Effector memory CD4-positive, alpha-beta T cell (primary cell): ENCODE measurements at places on chromosomes 6 and 20.

GRCh38 chr20:64071341-64072332, 7.7 kb downstream of the RGS19 start:
- no peak for DNase-seq

GRCh38 chr6:79666634-79667033, 35.5 kb downstream of the SH3BGRL2 start:
- DNase-seq = no peak

GRCh38 chr6:122666418-122666817, 56.2 kb downstream of the PKIB start:
- no peak for DNase-seq

DNA sequence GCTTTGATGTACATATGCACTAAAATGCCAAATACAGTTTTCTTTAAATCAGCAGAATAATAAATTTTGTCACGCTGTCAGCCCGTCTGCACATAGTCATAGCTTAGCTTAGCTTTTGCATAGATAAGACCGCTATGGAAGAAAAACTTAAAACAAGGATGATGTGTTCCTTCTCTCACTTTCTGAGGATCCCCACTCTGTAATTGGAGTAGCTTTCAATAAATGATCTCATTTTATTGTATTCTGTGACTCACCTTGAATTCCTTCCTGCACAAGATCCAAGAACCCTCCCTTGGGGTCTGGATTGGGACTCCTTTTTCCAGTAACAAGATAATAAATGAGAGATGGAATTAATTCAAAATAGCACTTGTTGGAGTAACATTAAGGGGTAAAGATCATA, 186.2 kb downstream of the CDH26 start:
- no peak for DNase-seq

DNA sequence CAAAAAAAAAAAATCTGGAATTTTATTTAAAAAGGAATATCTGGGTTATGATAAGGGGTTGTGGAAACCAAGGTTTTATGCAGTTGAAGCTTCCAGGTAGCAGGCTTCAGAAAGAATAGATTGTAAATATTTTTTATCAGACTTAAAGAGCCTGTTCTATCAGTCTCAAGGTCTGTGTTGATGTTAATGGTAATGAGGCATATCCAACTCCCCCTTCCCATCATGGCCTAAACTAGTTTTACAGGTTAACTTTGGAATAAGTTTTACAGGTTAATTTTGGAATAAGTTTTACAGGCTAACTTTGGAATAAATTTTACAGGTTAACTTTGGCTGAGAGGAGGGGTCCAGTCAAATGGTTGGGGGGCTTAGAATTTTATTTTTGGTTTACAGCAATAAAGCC, 92.4 kb downstream of the CD24 start:
- no peak for DNase-seq

GRCh38 chr20:43691928-43692524, 25.1 kb downstream of the MYBL2 start:
- no peak for DNase-seq

DNA sequence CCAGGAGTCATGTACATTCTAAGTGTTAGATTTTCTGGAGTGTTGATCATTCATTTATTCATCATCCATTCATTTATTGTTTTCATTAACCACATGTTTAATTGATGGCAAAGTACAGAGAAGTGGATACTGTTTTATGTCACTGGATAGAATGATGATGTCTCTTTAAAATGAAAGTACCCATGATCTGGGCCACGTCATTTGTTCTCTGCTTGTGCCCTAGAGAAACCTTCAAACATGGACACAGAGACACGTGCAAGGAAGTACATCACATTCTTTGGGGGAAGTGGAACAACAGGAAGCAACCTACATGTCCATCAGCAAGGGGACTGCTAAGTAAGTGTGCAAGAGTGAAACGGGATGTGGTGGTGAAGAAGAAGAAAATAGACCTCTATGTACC, 75.8 kb upstream of the TSHZ2 start:
- no peak for DNase-seq

DNA sequence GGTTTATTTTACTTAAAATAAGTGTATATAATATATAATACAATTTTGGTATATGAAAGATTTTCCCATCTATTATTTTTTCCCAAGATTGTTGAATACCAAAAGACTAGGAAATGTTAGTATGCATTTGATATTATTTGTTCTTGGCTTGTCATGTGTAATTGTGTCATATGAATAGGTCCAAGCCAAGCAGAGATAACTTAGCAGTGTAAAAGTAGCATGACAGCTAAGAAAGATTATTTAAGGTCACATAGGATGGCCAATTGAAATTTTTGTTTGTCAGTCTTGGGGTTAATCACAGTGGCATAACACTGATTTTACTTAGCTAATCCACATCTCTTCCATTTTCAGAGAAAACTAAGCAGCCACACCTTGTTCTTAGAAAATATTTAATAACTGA, 38.8 kb upstream of the RSPO3 start:
- DNase-seq = no peak

- DNase-seq = no peak
These were observed 50.7 kb downstream of the PPP1R3G start for GRCh38 chr6:5135788-5136376.

- no peak for DNase-seq
These were observed 441.4 kb downstream of the BCKDHB start for GRCh38 chr6:80547827-80548226.

DNA sequence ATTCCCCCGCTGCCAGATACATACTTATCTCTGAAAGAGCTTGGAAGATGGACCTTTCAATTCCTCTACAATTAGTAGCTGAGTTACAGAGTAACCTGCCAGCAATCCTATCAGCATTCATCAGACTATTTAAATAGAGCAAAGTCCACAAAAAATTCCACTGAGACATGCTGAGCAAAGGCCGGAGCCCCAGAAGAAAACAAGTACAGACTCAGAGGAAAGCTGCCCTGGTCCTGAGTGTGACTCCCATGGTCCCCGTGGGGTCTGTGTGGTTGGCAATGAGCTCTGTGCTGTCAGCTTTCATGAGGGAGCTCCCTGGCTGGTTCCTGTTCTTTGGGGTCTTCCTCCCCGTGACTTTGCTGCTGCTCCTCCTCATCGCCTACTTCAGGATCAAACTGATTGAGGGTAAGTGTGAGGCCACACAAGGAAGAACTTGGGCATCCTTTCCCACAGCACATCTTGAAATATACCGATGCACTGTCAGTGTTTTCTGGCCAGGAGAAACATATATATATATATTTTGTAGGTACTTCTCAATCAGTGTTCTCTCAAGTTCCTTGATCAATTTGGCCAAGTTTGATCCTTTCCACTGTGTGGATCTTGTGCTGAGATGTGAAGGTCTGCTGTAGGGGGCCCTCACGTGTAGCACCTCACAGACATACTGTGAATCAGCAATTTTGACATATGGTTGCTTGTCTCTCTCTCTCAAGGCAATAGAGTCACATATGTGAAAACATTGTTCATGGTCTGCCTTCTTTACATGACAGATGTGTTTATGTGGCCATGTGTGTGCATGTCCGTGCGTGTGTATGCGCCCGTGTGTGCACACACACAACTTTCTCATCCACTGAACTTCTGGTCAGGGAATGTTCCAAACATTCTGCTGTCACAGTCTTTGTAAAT, at the start of gene SMLR1:
SMLR1 (plus strand) TSS at position 160 of the 903 bp plus-strand sequence; CDS start at position 168, 8 bp downstream.
- no peak for DNase-seq

DNA sequence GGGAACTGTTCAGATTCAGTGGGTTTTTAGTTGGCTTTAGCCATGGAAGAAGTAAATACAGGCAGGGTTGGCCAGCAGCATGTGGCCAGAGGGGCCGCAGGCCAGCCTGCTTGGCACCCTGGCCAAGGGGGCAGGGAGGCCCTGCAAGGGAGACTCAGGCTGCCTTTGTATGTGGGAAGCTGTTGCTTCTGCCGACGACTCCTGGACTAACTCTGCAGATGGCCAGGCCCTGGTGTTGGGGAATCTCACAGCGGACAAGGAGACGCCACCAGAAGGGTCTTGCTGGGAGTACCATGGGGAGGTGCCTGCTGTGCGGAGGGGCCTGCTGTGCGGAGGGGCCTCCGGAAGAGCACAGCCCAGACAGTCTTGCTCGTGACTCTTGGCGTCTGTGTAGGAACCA, 25.2 kb downstream of the PYGB start:
- no peak for DNase-seq

- peak; percentile 80 for DNase-seq
These were observed at the start of gene ITCH for GRCh38 chr20:34363062-34363464. Gene ITCH, plus strand, starts transcription at chr20:34363273. Its CDS starts 30,539 bp downstream, at chr20:34393812.

- DNase-seq = no peak
These were observed 55.2 kb upstream of the BEND6 start for GRCh38 chr6:56899753-56900152.

DNA sequence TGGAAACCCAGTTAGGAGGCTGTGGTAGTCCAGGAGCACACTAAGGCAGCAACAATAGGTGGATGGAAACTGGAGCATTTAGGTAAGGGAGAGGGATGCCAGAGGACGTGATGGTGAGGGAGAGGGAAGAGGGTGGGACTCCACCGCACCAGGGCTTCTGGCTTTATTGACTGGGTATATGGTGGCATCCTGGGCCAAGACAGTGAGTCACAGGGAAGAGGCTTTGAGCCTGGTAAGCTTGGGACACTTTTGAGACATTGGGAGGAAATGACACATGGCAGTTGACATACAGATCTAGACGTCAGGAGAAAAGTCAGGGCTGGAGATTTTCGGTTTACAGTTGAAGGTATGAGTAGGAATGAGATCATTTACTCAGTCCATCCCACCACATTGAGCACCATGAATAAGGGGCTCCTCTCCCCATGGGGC, 14.9 kb downstream of the NT5E start:
- DNase-seq = no peak

- DNase-seq = no peak
These were observed 284.0 kb upstream of the DEFB112 start for GRCh38 chr6:50333696-50334095.

- DNase-seq = no peak
These were observed 206.9 kb downstream of the IBTK start for GRCh38 chr6:82040405-82041221.

- DNase-seq = no peak
These were observed 10.1 kb downstream of the MAP3K5 start for GRCh38 chr6:136782021-136782770.

DNA sequence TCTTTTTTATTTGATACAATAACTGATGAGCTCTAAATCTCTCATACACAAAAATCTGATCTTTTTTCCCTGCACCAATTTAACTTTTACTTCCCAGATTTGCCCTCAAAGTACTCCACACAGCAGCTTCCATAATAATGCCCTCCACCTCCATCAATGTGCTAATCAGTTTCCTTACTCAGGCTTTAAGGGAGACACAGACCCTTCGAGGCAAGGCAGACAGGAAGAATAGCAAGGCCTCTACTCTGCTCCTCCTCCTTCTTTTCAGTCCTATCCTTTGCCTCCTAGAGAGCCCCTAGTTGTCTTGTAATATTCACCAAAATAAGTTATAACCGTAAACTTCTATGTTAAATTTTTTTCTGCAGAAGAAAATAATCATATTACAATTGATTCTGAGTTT, 444.9 kb upstream of the RNF217 start:
- DNase-seq = no peak

DNA sequence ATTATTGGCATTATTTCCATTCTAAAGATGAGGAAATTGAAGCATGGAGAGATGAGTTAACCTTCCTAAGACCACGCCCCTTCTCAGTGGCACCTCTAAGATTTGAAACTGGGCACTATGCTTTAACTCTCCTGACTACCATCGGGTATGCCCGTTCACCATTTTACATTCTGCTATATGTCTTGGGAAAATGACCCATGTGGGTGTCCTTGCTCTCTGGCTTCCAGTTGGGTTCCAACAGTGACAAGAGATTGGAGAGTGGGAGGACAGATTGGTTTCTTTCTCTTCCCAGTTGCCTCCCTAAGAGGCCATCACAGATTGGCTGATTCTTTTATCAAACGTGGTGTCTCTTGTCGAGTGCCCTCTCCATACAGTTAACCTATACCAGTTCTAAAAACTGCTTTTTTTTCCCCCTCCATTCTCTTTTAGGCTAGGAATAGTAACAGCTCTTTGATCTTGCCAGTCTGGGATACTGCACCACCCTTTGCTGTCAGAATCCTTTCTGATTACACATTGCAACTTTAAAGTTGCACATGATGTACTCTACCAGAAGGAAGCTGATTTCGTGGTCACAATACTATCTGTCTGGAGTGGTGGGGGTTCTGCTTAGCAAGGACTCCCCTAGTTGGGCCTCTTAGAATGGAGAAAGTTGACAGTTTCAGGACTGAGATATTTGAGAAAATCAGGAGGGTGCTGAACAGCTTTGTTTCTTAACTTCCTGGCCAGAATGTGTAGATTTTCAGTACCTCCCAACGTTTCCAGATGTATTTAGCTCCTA, 88.0 kb upstream of the ELOVL5 start:
- DNase-seq = no peak

GRCh38 chr6:6825193-6825784, 236.8 kb downstream of the LY86 start:
- DNase-seq = no peak

DNA sequence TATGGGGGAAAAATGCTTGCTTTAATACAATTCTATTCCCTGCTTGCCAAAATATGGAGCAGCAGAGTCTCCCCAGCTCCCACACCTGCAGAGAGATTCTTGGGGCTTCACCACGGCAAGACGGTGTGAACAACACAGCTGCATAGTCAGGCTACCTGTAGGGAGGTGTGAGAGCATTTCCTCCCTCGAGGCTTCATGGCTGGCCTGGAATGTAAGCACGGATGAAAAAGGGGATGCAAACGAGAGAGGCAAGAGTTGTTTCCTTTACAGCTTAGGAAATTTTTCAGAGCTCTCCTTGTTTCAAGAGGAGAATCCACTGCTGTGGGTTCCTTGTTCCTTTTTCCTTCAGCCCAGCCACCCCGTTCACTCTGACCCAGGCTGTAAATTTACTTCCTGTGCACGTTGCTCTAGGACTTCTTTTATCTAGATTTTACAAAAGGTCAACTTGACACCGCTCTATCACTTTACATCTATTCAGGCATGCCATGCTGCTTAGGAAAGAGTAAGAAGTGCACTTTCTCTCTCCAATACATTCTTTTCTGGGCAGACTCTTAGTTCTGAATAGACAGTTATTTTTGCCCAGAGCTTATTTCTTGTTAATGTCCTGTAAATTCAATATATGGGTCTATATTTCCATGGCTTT, 197.1 kb downstream of the KHDC1L start:
- no peak for DNase-seq

DNA sequence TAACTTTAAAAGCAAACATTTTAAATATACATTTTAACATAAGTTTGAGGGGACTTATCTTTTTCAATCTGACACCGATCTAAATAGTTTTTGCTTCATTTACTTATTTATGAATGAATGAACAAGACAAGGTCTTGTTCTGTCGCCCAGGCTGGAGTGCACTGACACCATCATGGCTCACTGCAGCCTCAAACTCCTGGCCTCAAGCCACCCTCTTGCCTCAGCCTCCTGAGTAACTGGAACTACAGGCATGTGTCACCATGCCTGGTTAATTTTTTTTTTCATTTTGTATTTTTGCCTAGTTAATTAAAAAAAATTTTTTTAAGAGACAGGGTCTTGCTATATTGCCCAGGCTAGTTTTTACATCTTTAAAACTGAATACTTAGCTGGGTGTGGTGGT, 25.4 kb downstream of the FBXO9 start:
- no peak for DNase-seq

DNA sequence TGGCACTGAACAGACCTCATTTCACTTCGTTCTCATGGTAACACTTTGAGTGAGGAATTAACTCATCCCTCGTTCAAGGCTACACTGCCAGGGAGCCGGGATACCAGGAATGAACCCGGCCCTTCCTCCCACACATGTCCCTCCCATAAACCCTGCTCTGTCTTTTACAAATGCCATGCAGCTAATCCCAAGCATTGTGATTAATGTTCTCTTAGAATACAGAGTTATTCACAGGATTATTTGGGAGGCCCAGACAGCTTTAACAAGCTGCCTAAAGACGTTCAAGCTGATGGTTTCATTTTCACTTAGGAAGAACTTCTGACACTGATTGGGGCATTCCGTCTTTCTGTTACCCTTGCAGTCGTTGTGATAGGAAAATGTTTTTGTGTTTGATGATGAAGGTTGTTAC, 42.5 kb upstream of the CD83 start:
- no peak for DNase-seq
